ENCODE measurements at places on chromosomes 12 and 14.

DNA sequence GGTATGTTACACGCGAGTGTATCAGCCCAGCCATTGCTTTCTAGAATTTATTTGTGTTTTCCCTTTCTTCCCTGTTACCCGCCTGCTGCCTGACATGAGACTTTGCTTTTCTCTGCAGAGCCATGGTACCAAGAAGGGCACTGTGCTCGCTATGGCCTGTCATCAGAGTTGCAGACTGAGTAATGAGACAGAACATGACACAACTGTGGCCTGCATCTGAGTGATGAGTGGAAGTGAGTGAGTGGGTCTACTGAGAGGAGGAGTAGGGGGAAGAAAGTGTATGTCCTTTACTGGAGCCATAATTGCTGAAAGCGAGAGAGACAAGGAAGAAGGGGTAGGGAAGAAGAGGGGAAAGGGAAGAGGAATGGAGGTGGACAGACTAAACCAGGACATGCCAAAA lies 2.9 kb downstream of the RILPL1 start:
- no peak for DNase-seq

DNA sequence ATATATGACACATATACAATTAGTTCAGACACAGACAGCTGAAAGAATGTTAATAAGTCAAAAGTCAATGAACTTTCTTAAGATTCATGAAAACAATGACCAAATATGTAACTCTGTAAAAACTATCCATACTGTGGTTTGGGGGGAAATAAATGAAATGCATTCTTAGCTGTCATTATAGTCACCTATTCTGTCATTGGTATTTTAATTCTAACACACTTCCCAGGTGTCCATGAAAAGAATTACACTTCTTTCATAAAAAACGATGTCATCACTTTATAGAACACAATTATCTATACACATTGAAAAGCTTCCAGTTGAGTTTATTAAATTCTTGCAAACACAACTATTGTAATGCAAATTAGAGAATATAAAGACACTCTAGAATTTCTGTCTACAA lies 35.8 kb downstream of the PPFIA2 start:
- no peak for DNase-seq

GRCh38 chr12:109173443-109174240 lies 57.3 kb downstream of the ACACB start:
- DNase-seq: no peak

DNA sequence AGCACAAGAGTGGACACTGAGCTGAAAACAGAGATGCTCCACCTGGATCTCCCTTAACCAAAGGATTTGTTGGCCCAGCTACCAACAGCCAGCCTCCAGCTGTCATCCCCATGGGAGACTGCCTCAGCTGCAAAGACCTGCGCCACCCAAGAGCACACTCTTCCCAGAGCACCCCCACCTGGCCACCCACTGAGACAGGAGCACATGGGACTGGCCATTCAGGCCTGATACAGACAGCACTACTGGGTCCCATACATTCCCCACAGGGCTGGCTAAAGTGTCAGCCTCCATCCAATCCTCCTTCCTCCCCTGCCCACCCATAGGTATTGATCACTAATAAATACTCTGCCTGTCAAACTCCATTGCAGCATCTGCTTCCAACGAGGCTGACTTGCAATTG lies 241.5 kb downstream of the BCL11B start:
- DNase-seq: no peak

GRCh38 chr12:5269846-5270245 lies 162.1 kb upstream of the NTF3 start:
- no peak for DNase-seq

DNA sequence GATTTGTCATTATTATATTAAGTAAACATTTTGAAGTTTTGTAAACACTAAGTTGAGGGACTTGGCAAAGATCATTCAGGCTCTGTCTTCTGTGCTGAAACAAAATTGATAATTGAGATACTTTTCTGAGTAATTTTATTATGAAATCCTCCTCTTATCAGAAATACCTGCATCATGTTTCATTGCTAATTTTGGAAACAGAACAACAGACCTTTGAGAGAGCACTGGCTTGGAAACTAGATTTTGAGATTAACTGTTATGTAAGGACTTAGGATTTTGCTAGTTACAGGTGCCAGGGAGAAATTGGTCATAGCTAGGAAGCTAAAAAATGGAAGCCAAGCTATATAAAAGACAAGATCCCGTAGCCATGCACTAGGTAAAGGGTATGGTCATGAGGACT lies 201.7 kb upstream of the DCN start:
- DNase-seq: no peak

- no peak for DNase-seq
Observed at GRCh38 chr12:54173906-54174471, 14.8 kb downstream of the SMUG1 start.

DNA sequence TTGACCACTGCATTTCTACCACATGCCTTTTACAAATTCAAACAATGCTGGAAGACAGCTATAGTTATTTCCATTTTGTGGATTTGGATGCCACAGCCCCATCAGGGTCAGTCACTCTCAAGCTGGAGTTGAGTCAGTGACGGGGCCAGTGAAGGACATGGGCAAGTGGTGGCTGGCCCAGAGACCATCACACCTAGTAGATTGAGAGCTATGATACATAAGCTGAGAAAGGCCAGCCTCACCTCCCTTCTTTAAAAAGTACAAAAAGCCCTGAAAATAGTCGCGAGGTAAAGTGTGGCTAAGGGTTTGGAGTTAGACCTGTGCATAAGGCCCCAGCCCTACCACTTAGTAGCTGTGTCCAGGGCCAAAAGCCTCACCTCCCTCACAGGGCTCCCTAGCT lies 4.1 kb downstream of the KCTD10 start:
- DNase-seq: no peak
